Esophagus mucosa (tissue), 1 donor: ENCODE measurements at places on chromosomes 2 and 18.

GRCh38 chr2:63736354-63736753 lies 105.3 kb upstream of the UGP2 start:
- ATAC-seq = no peak

- peak; percentile 58 for ATAC-seq
These were observed 232.8 kb downstream of the PIK3C3 start for GRCh38 chr18:42187611-42188380.

- no peak for ATAC-seq
These were observed 74.3 kb downstream of the NPAS2 start for GRCh38 chr2:100894105-100894795.

- ATAC-seq = no peak
These were observed 22.3 kb downstream of the ADCYAP1 start for GRCh38 chr18:926946-927345.

DNA sequence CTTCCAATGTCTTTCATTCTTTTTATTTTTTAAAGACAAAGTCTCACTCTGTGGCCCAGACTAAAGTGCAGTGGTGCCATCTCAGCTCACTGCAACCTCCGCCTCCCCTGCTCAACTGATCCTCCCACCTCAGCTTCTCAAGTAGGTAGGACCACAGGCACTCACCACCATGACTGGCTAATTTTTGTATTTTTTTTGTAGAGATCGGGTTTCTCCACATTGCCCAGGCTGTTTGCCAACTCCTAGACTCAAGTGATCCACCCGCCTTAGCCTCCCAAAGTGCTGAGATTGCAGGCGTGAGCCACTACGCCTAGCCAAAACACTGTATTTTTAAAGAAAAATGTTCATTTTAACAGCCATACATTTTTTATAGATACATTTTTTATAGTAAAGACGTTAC lies 12.7 kb downstream of the GCKR start:
- ATAC-seq = no peak
